ENCODE measurements at places on chromosomes 3 and 15. TPM values are rescaled to one million over a fixed set of nuclear protein-coding genes. Genes with fewer than 3 reads are reported as not detected.

The HIGD2B gene
- total RNA-seq, result not detected

GRCh38 chr15:101277038-101277822, at the start of gene SELENOS:
Gene SELENOS (minus strand): TSS chr15:101277485. CDS start chr15:101277417, 68 bp downstream.
- peaks cover 26% of the 10 kb centered on the region for H3K36me3 ChIP-seq
- peak; percentile 94 for DNase-seq
- no peaks in the 10 kb centered on the region for H3K27me3 ChIP-seq

The NRG4 gene
- total RNA-seq, result 3.7 TPM

DNA sequence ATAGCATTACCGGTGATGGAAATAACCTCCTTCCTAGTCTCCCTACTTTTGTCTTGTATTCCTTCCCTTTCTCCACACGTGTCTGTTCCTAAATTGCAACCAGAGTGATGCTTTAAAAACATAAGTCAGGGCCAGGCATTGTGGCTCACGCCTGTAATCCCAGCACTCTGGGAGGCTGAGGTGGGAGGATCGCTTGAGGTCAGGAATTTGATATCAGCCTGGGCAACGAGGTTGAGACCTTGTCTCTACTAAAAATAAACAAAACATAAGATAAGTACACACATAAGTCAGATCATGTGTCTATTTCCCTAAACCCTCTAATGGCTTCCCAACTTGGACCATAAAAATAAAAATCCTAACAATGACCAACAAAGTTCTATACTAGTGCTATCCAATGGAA, 18.4 kb downstream of the ARMC8 start:
- DNase-seq, result no peak
- no peaks in the 10 kb centered on the region for H3K36me3 ChIP-seq
- H3K4me3 ChIP-seq, result no peak overlapping the region
- no peaks in the 10 kb centered on the region for H3K4me1 ChIP-seq
- H3K27ac ChIP-seq, result no peak overlapping the region
- H3K27me3 ChIP-seq, result no peaks in the 10 kb centered on the region

GRCh38 chr3:120928991-120929390, 21.0 kb downstream of the STXBP5L start:
- no peaks in the 10 kb centered on the region for H3K27me3 ChIP-seq
- no peak for DNase-seq
- no peaks in the 10 kb centered on the region for H3K4me1 ChIP-seq
- no peaks in the 10 kb centered on the region for H3K36me3 ChIP-seq
- H3K4me3 ChIP-seq, result no peak overlapping the region

Data from colonic mucosa (tissue), 4 donors.